ENCODE measurements at places on chromosomes 6 and 20.
A peak's percentile ranks its signal among the peaks of the same experiment; 100 is the strongest.

- no peak for DNase-seq
These were observed 38.6 kb downstream of the ZC2HC1B start for GRCh38 chr6:143902827-143903226.

GRCh38 chr6:119594907-119595306, 245.3 kb upstream of the MAN1A1 start:
- DNase-seq, result no peak

DNA sequence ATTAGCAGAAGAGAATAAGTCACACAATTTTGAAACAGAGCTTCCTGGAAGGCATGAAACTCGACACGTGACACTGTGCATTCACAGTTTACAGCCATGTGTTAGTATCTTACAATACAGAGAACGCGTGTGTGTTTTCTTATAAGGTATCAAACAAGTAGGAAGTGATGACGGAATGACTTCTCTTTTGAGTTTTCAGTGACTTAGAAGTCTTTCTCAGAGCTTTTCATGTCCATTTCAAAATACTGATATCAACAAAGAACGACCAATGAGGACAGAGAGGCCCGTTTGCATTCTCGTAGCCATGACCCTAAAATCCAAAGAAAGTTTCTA, 36.6 kb upstream of the DUSP22 start:
- no peak for DNase-seq

- no peak for DNase-seq
These were observed 20.9 kb downstream of the RAB44 start for GRCh38 chr6:36718560-36718959.

- peak; percentile 40 for DNase-seq
These were observed 68.6 kb downstream of the CDK19 start for GRCh38 chr6:110746680-110747079.

- no peak for DNase-seq
These were observed 171.9 kb upstream of the SULF2 start for GRCh38 chr20:47957135-47957534.

- DNase-seq, result no peak
These were observed 39.2 kb downstream of the ZC3H12D start for GRCh38 chr6:149445573-149445972.

- peak; percentile 8 for DNase-seq
These were observed 816 bp downstream of the NPEPL1 start for GRCh38 chr20:58693226-58694006.

DNA sequence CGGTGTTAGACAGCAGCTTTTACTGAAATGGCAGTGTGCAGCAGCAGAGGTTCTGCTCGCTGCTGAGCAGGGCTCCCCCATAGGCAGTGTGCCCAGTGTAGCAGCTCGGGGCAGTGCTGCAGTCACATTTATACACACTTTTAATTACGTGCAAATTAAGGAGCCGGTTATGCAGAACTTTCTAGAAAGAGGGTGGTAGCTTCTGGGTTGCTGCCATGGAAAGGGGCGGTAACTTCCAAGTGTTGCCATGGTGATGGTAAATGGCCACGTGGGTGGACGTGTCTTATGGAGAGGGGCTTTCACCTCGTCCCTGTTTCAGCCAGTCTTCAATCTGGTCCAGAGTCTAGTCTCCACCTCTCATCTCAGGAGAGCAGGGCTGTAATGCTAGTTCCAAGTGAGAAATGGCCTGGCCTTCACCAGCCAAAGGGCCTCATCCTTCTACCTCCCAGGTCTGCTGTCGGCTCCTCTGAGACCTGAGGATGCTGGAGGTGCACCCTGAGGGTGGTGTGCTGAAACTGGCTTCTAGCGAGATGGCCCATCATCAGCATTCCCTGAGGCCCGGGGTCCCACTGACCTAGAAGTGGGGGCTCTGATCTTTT, 180.5 kb upstream of the PMEPA1 start:
- DNase-seq, result no peak

DNA sequence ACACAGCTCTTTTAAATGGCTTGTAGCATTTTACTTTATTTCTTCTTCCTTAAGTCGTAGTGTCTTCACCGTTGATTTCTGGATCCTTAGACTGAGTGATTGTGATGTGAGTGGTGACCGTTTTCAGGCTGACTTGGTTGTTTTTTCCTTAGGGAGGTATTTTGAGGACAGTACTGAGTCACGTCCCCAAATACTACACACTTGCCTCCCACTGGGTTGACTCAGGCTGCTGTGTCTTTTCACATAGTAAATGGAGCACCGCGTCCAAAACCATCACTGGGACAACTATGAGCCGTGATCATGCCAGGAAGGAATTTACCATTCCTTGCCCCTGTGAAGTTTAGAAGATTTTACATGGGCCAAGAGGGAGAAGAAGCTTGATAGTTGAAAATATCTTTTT, 174.1 kb downstream of the FARS2 start:
- DNase-seq, result no peak

DNA sequence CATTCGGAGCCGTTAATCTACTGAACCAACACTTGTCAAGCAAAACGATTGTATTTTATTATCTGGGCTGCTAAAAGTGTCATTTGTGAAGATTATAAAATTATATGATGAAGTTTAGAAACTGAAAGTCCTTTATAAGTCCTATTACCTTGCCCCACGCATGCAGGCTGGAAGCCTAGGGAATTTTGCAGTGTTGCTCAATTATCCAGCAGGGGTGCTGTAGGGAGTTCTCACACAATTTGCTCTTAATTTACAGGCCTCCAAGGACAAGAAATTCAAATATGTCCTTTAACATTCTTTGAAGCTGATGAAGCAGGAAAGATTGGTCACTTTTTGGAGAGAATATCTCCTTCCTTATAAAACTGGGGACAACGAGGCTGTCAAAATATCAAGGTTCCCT, 368.9 kb downstream of the LMBRD1 start:
- no peak for DNase-seq

DNA sequence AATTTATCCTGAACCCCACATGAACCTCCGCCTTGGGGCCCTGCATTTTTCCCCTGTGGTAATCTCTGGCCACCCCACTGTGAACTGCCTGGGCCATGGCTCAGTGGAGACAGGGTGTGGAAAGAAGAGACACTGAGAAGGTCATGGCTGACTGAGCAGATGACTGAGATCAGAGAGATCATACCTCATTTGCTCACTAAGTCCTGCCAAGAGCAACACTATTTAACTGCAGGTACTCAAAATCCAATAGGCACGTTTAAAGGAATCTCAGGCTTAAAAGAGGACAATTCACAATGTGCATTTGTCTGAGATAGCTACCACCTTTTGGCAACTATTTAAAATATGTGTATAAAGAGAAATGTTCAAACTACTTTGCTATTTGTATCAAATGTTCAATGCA, 305.0 kb downstream of the GMDS start:
- peak; percentile 58 for DNase-seq

- DNase-seq, result no peak
These were observed 159.7 kb upstream of the ZNF337 start for GRCh38 chr20:25856256-25856884.

- DNase-seq, result no peak
These were observed 31.6 kb downstream of the SPDEF start for GRCh38 chr6:34524499-34524898.

GRCh38 chr20:31713312-31714273, 9.1 kb downstream of the BCL2L1 start:
- DNase-seq, result peak; percentile 89

DNA sequence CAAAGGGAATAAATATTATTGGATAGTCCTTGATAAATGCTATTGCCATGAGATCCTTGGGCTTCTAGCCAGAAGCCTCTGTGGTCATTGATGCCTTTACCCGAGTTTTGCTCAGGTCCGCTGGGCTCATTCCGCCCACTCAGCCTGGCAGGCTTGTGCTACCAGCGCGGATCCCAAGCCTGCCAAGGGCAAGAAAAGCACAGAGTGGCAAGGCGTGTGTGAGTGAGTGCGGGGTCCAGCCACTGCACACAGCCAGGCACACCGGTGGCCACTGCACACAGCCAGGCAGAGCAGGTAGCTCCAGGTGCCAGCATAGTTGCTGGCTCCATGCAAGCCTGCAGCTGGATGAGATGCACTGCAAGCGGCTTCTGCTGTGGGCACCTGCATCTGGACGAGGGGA, 38.7 kb downstream of the STK38 start:
- DNase-seq, result no peak

GRCh38 chr20:38326309-38326708, 20.0 kb upstream of the LBP start:
- DNase-seq, result no peak

GRCh38 chr6:37906121-37906520, 86.6 kb downstream of the ZFAND3 start:
- no peak for DNase-seq

DNA sequence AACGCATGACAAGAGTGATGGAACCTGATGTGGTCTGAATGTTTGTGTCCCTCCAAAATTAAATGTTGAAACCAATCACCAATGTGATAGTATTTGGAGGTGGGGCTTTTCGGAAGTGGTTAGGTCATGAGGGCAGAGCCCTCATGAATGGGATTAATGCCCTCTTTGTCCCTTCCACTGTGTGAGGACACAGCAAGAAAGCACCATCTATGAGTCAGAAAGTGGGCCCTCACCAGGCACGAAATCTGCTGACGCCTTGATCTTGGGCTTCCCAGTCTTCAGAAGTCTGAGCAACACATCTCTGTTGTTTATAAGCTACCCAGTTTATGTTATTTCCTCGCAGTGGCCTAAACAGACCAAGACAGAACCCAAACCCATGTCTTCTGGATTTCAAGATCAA, 244.0 kb upstream of the JAG1 start:
- no peak for DNase-seq

DNA sequence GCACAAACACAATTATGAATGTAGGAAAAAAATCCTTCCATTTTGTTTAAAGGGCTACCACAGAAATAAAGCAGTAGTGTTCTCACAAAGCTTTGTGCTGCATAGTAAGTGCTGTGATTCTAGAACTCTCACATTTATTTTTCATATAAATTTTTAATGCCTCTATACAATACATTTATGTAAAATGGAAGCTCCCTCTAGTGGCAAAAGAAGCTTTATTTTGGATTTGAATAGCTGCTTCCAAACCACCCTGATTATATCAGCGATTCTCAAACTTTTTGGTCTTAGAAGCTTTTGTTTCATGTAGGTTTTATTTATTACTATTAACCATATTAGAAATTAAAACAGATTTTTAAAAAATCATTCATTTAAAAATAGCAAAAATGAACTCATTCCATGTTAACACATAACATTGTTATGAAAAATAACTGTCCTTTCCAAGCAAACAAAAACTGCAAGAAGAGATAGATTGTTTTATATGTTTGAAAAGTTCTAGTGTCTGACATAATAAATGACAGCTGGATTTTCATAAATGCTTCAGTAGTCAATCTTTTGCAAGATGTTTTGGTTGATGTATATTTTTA, 38.4 kb downstream of the HS3ST5 start:
- DNase-seq, result peak; percentile 33

- DNase-seq, result no peak
These were observed 58.0 kb upstream of the FRMD1 start for GRCh38 chr6:168137024-168137423.

DNA sequence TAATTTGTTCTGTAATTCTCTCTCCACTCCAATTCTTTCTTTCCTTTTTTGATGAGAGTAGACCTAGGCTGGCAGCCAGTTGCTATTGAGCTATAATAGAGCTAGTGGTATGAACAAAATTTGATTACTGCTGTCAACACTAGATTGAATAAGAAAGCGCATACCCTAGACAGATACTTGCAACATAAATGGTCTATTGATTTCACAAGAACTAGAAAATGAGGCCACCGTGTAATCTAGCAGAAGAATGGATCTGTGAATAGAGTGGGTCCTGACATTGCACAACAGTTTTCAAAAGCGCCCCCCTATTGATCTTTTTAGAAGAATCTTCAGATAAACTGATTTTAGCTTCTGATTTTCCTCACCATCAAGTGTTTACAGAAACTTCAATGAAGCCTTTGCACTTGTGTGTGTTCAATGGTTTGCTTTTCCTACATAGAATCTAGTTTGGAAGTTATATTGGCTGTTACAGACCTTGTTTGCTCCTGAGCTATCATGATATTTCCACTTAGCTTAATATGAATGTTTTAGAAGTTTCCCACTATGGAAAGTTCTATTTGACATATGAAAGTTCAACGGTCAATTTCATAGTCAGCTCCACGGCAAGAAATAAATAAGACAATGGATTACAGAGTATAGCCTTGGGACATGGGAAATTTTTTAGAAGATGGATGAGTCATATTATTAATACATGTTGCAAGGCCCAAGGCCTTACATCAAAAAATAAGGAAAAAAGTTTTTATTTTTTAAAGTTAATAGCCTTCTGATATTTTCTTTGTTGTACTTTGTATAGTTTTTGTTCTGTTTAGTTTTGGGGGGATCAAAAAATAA, 55.6 kb downstream of the UTRN start:
- DNase-seq, result no peak

DNA sequence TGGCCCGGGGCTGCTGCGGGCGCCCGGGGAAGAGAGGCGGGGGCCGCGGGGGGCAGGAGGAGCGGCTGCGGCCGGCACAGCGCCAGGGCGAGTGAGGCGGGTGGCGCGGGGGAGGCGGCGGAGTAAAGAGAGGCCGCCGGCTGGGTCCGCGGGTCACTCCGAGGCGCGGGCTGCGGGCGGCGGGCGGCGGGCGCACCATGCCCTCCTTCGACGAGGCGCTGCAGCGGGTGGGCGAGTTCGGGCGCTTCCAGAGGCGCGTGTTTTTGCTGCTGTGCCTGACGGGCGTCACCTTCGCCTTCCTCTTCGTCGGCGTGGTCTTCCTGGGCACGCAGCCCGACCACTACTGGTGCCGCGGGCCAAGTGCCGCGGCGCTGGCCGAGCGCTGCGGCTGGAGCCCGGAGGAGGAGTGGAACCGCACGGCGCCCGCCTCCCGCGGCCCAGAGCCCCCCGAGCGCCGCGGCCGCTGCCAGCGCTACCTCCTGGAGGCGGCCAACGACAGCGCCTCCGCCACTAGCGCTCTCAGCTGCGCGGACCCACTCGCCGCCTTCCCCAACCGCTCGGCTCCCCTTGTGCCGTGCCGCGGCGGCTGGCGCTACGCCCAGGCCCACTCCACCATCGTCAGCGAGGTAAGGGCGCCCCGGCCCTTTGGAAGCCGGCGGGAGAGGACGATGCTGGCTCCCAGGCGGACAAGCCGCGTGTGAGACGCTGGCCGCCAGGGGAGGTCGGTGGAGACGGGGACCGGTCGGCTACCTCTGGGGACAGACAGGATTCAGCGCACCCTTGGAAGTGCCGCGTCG, at the start of gene SLC22A3:
SLC22A3 (plus strand) TSS at position 156 of the 797 bp plus-strand sequence; CDS start at position 198, 42 bp downstream.
- DNase-seq, result peak; percentile 4

DNA sequence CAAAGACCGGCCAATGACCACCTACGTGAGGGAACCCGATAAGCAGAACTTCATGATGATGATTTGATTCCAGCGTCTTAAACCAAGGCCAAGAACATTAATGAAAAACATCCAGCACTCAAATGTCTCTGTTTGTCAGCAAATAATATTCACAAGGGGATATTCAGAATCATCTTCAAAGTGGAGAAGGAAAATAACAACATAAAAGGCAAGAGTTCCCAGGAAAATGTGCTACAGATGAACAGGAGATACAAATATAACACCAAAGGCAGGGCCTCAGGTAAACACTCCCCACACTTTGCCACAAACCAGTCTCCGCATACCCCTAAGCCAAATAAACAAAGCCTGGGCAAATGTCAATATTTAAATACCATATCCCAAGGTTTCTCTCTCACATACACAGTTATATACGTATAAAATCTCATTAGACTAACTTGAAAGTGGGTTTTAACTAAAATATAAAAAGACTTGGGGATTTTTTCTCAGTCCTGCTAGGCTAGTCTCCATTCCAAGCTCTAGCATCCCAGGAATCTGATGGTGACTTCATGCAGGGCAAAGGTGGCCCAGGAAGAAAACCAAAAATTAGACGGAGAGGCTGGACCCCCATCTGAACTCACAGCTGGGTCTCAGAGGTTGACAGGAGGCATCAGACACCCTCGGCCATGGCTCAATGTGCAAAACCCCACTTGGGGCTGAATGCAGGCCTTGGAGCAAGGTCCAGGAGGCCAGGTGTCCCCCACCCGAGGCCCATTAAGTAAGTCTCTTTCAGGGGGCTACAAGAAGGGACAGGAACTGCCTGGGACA, 32.1 kb downstream of the TRAM2 start:
- no peak for DNase-seq

Measured in ACHN (cell line).